ENCODE measurements at places on chromosomes 13 and 19.
A peak's percentile ranks its signal among the peaks of the same experiment; 100 is the strongest.

DNA sequence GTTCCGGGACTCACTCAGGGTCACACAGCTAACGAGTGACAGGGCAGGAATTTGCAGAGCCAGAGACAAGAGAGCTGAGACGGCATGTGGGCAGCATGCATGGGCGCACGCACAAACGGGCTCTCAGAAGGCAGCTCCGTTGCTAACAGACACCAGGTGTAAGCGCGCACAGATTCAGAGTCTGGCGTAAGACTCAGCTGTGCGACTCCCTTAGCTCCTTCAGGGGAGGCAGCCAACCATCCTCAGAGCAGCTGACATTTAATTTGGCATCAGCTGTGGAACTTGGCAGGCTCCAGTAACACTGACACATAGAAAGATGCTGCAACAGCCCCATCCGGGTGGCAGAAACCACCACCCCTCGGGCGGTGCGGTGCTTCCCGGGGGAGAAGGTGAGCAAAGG, 7.5 kb upstream of the TM6SF2 start:
- no peak for DNase-seq

GRCh38 chr19:52296400-52296772, 583 bp upstream of the ZNF480 start:
- DNase-seq, result no peak

- DNase-seq, result no peak
Measured at GRCh38 chr19:6020972-6021805, 43.2 kb upstream of the RANBP3 start.

DNA sequence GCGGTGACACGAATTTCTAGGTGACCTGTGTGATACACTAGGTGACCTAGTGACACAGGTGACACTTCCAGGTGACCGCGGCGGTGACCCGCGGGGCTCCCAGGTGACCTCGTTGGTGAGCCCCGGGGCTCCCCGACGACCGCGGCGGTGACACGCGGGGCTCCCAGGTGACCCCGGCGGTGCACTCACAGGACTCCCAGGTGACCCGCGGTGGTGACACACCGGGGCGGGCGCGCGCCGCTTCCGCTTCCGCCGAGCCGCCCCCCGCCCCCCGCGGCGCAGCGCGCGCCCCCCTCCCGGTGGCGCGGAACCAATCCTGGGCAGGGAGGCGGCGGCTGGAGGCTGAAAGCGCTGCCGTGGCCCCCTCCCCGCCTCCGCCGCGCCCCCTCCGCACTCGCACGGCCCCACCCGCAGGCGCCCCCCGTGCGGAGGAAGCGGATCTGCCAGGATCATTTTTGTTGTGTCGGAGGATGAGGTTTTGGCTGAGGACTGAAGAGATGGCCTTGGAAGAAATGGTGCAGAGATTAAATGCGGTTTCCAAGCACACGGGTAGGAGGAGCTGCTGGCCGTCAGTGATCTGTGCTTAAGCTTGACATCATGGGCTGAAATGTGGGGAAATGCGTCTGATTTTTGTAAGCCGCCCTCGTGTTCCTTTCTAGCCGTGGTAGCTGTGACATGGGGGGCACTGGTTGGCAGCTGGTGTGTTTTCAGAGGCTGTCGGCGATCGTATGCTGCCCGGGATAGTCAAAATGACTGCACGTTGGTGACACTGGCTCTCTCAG, at the start of gene MCF2L:
TSS of gene MCF2L (plus strand) at position 305 of the 782 bp plus-strand sequence. CDS start at position 471, 166 bp downstream.
- peak; percentile 51 for DNase-seq

GRCh38 chr13:51262501-51263211, 40.5 kb downstream of the FAM124A start:
- no peak for DNase-seq

Measured in stimulated activated CD4-positive, alpha-beta T cell treated with anti-CD3 and anti-CD28 coated beads, Interleukin-1b, Interleukin-23, amount 100 ng/mL, for 48 hours (primary cell).